ENCODE measurements at places on chromosomes 2 and 18. TPM values are rescaled to one million over a fixed set of nuclear protein-coding genes. Genes with fewer than 3 reads are reported as not detected.

The ACADL gene
- total RNA-seq: 0.94 TPM

The FKBP1B gene
- 1.2 TPM for total RNA-seq

The PRKAG3 gene
- 0.15 TPM for total RNA-seq

The FLACC1 gene
- 8.1 TPM for total RNA-seq

The IL36G gene
- total RNA-seq: not detected

DNA sequence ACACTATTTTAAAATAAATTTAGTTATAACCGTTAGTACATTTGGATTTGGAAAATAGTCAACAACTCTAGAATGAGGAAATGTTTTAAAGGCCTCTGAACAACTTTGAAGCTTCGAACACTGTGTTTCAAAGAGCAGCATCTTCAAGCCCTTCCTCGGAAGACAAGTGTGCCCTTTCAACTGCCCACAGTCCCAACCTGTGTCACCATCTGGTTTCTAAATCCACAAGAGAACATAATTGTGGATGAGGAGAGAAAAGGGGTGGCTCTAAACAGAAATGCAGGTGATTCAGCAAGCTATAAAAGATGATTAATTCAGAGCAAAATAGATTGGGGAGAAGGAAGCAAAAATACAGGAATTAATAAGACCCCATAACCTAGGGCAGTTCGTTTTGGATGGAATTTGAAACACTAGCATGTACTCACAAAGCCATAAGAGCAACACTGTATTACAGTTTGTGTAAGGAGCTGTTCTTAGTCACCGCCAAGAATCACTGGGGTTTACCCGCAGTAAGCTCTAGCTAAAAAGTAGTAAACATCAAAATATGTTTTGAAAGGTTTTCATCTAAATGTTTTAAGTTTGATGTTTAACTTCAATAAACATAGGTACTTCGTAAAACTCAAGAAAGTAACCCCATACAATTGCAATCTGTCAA, 160.7 kb downstream of the EIPR1 start:
- DNase-seq: no peak

GRCh38 chr2:235002198-235003095, 50.6 kb downstream of the SH3BP4 start:
- DNase-seq: no peak

DNA sequence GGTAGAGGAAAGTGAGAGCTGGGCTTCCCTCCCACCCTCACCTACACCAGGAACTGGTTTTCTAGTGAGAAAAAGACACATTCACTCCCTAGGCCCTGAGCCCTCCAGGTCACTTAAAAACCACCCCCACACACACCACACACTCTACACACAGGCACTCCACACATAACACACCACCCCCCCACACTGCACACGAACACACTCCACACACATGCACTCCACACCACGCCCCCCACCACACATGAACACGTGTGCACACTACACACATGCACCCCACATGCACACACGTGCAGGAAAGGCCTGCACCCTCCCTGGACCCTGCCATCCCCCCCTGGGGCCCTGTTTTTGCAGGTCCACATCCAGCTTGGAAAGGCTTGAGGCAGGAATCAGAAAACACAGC, 67.6 kb downstream of the RALBP1 start:
- no peak for DNase-seq

DNA sequence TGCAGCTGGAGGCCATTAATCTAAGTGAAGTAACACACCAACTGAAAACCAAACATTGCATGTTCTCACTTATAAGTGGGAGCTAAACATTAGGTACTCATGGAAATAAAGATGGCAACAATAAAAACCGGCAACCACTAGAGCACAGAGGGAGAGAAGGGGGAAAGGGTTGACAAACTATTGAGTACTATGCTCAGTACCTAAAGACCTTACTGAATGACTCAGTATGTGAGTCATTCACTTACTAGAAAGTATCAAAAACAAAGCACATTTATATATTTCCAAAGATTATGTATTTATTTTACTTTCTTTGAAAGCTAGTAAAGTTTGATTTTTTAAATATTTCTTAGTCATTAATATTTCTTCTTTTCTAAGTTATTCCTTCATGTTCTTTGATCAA, 48.9 kb downstream of the ZNF385B start:
- DNase-seq: no peak

DNA sequence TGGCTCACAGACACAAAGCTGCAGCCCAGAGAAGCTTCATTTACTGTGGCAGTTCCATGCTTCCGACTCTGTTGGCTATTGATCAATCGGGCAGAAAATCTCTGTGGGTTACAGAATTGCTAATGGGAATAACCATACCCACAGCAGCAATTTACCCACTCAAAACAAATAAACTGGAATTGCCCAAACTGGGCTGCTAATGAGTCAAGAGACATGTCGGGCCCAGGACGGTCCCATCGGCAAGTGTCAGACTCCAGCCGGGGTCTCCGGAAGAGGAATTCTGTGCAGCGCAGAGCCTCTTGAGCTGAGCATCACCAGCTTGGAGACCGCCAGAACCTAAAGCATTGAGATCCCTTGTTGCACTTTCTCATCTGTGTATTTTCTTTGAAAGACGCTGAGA, 67.8 kb downstream of the TMEM18 start:
- no peak for DNase-seq

DNA sequence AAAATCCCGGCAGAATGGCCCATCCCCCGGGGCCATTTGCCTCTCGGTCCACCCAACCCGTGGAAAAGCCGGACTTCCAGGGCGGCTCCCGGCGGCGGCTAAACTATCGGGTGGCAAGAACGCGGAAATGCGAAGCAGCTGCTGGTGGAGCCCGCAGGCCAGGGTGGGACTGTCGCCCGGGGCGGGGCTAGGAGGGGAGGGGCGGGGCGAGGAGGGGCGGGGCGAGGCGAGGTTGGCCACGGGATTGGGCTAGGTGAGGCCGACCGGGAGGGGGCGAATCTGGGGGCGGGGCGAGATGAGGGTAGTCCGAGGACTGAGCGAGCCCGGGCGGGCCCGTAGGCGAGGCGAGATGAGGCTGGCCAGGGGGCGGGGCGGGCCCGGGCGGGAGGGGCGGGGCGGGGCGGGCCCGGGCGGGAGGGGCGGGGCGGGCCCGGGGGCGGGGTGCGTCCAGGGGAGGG, 315 bp upstream of the SLC66A3 start:
- peak; percentile 99 for DNase-seq
